ENCODE measurements at places on chromosomes 6 and 20.

DNA sequence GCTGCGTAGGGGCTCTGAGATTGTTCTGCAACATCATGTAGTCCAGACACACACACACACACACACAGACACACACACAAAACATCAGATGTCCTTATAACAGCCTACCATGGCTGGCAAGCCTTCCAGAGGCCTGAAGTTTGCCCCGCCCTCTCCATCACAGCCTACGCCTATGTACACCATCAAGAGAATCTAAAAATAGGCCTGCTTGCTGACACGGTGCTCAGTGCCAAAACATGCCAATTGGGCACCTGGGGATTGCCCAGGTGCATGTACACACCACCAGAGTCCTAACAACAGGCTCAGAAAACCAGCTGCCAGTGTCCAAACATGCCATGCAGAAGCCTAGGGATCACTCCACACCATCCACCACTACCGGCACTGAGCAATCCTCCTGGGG is 391.7 kb upstream of the SPTLC3 start:
- no peak for DNase-seq

GRCh38 chr20:56796345-56796744 is 167.2 kb downstream of the TFAP2C start:
- no peak for DNase-seq

GRCh38 chr20:43985121-43985520 is 70.5 kb downstream of the TOX2 start:
- no peak for DNase-seq

- DNase-seq = no peak
Measured at GRCh38 chr6:165657325-165657680, 5.7 kb downstream of the PDE10A start.

- no peak for DNase-seq
Measured at GRCh38 chr6:14933183-14933544, 312.7 kb upstream of the JARID2 start.

DNA sequence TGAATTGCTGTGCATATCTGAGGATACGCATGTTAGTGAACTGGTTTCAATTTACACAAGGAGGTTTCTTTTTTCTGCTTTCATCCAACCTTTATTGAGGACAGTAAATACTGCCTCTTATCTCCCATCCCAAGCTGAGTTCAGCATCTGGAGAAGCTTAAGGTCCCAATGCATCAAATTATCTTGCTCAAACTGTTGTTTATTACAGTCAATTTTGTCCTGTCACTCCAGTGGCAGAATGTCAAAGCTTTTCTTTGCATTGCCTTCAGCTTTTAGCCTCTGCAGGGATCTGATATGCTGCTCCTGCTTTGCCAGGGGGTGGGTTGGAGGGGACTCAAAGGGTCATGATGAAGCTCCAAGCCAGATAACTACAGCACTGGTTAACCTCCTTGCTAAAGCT is 435.4 kb upstream of the SOX4 start:
- DNase-seq = no peak

- no peak for DNase-seq
Measured at GRCh38 chr6:92231171-92231701, 1188.1 kb downstream of the EPHA7 start.

- no peak for DNase-seq
Measured at GRCh38 chr6:83417880-83418663, 12.8 kb downstream of the ME1 start.

GRCh38 chr6:105363100-105363754 is 39.7 kb downstream of the PREP start:
- DNase-seq = no peak

- no peak for DNase-seq
Measured at GRCh38 chr20:13348311-13349234, 127.5 kb downstream of the ISM1 start.

DNA sequence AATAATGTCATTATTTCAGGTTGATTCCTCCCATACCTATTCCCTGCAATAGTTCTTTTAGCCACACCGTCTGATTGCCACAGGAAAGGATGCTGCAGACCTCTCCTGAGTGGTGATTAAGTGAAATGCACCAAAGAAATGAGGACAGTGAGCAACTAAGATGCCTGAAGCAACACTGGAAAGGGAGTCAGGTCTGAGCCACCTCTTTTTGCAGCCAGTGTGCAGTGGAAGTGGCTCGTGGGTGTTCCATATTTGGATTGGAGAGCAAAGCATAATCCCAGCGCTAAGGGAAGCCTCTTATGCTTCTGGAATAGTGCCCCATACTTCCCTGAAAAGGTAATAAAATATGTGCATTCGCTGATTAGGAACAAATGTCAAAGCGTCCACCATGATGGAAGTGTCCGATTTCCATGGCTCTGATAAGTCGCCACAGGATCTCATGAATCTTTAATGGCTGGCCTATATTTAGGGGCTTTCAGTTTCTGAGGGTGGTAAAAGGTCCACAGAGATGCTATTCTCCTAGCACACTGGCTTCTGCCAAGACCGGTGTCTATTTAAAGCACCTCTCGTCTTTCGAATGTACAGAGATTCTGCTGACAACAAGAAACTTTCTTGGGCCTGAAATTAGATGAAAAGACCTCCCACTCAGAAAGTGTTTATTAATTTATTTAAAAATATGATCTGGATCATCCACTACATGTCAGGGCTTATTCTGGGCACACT is 253.9 kb downstream of the SLC24A3 start:
- no peak for DNase-seq

DNA sequence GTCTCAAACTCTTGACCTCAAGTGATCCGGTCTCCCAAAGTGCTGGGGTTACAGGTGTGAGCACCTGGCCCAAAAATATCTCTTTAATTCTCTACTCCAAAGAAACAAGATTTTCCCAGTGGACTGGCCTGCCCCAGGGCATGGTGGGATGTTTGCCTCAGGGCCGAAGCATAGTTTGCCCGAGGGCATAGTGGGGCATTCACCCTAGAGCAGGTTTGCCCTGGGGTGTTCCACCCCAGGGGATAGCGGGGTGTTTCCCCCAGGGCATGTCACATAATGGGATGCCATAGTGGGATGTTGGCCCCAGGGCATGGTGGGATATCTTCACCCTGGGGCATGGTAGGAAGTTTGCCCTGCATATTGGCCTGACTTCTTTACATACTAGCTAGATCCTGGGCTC is 97.2 kb downstream of the VEGFA start:
- no peak for DNase-seq

DNA sequence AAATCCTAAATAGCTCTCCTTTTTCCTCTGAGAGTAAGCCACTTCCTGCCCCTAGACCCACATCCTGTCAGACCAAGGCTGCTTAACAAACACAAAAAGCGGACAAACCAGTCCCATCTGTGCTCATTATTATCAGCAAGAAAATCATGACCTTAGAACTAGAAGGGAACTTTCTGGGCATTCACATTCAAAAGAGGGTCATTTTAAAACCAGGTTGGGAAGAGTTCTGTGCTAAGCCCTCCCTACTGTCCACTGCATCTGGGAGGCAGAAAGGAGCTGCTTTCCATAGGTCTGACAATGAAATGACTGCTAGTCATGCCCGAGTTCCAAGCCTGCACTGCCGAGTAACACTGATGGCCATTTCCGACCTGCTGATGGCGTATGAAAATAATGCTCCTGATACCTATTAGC is 15.4 kb downstream of the EZR start:
- no peak for DNase-seq

GRCh38 chr6:81614292-81614691 is 138.2 kb downstream of the TENT5A start:
- no peak for DNase-seq

- no peak for DNase-seq
Measured at GRCh38 chr6:13026557-13026956, 301.8 kb downstream of the TBC1D7 start.

GRCh38 chr20:58665606-58666005 is 14.5 kb downstream of the STX16 start:
- no peak for DNase-seq

DNA sequence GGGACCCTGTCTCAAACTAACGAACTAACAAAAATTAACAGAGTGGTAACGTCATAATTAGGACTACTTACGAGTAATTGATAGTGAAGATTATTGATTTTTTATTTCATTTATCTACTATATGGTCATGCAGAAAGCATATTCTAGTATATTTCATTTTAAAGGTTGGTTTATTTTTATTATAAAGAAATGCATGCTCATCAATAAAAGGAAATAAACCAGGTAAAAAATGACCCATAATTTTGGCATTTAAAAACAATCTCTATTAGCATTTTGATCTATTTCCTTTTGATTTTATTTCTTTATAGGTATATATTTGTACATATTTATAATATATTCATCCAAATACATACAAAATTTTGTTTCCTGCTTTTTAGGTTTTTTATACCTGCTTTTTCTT is 401.4 kb upstream of the ID4 start:
- no peak for DNase-seq

DNA sequence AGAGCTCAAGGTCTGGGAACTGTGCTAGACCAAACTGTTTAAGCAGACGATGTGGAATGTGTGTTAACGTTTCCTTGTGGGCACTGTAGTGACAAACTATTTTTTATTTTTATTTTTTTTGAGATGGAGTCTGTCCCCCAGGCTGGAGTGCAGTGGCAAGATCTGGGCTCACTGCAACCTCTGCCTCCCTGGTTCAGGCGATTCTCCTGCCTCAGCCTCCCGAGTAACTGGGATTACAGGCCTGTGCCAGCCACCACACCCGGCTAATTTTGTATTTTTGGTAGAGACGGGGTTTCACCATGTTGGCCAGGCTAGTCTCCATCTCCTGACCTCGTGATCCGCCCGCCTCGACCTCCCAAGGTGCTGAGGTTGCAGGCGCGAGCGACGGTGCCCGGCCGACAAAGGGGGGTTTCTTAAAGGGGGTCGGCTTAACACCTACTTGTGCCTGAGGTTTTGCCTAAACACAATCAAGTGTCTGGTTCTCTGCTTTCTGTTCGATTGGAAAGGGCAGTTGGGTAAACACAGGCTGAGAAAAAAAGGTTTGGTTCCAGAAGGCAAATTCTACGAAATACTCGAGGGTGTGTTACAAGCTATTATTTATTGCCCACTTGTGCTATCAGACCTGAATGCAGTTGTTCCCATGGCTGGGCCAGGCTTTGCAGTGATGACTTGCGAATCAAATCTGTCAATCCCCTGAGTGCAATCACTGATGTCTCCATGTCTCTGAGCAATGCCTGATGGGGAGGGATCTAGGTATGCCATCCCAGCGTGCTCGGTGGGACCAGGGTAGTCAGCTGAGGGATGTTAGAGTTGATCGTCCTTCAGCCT is 1.3 kb downstream of the NOP56 start:
- no peak for DNase-seq

GRCh38 chr6:140486450-140487361 is 1112.3 kb upstream of the CITED2 start:
- no peak for DNase-seq

GRCh38 chr6:165930668-165931214 is 236.9 kb downstream of the TBXT start:
- DNase-seq = no peak

GRCh38 chr20:31894980-31895675 is 24.7 kb downstream of the TTLL9 start:
- DNase-seq = no peak

DNA sequence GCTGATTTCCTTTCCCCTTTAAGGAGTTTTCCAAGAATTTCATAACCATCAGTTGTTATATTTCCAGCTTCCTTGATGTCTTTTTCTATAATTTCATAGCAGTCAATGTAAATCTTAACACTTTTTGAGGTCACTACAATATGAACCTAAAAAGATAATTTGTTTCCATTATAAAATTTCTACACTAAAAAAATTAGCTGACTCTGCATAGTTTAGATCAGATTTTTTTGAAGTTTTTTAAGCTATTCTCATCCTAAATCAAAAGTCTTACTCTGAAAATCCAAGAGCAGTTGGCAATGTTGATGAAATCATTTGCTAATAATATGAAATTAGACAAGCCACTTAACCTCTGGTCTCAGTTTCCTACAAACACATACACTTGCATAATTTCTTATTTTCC is 96.8 kb downstream of the COL12A1 start:
- no peak for DNase-seq

DNA sequence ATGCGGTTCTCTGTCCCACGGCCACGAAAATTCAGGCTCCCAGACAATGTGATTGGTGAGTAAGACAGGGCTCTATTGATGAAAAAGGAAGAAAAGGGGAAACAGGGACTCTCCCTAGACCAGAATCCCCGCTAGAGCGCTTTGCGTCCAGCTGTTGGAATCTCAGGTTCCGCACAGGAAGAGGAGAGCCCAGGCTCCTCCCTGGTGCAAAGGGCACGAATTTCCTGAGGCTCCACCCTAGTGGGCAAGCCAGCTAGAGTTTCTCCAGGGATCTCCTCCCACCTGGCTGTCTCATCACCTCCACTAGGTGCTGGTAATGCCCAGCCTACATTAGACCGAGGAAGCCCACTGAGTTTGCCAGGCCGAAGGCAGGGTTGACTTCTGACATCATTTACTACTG is 135.9 kb upstream of the SOX4 start:
- no peak for DNase-seq

DNA sequence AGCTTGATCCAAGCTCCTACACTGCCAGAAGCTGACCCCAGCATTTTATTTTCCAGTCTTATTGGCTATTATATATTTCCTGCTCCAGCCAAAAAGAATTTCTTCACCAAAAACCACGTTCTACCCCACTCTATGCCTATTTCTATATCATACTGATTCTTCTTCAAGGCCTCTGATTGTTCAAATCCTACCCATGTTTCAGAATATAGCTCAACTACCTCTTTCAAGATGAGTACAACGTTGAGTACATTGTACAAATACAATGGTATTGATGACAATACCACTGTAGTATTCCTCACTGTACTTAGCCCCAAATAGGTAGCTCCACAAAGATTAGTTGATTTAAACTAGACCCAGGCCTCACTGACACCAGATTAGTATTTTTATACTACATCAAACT is 31.0 kb downstream of the ASCC3 start:
- DNase-seq = no peak

DNA sequence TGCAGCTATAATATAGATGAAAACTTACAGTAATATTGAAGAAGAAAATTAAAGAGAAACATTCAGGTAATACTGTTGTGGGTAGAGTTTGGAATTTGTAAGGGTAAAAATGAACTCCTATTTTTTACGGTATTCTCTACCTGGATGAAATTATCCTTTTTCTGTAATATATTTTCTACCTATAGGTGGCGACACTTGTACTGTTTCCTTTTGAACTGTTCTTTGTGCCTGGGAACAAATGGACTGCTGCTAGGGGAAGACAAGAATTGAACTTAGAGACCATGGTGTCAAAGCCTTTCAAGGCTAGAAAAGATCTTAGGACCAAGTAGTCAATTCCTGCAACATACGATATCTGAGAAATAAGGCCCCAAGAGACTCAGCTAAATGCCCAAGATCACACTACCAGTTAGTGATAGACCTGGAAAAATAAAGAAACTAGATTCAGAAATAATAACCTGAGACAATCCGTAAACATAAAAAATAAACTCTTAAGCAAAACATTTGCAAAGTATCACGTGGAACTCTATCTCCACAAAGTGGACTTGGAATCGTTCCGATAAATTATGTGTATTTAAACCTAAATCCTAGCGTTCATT is 383.8 kb downstream of the TFAP2A start:
- no peak for DNase-seq

DNA sequence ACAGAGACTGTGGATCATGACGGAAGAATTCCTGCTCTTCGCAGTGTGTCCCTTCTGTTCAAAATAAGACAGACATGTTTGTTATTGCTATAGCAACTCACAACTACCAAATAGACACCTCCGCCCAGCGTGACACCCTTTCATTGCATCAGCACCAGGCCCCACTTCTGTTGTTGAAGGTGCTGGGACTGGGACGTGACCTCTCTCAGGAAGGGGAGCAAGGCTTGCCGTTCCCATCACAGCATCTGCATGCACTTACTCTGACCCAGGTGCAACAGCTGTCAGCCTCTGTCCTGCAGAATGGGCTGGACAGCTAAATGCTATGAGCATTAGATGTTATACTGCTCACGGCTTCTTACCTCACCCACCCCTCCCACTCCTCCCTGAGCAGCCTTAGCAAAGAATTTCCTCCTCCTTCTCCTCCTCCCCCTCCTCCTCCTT is 94.1 kb downstream of the DACT2 start:
- no peak for DNase-seq
